ENCODE measurements at places on chromosomes 1 and 21.

DNA sequence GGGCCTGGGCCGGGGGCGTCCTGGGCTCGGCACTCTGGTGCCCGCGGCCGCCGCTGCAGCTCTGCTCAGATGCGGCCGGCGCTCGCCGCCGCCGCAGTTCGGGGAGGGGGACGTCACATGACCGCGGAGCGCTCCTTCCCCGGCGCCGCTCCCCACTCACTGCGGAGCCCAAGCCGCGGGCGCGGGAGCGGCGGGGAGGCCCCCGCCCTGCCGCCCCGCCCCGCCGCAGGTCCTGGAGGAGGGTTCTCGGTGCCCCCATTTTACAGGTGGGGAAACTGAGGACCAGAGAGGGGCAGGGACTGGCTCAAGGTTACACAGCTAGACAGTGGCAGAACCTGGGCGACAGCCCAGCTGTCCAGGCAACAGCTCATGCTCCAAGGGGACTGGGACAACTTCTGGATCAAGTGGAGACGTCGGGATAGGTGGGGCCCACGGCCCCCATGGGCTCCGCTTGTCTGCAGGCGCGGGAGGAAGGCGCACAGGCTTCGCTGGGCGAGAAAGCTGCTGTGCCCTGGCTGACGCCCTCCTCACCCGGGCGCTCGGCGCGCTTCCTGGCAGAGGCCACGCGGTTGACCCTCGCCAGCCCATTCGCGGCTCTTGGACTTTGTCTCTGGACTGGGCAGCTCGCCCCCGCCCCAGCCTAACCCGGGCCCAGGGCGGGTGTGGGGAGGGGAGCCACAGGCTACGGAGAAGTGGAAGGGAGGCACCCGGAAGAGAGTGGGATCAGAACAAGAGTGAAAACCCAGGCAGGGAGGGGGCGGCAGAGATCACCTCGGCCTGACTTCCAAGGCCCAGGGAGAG lies at the start of gene RAP1GAP:
Gene RAP1GAP (minus strand): TSS at position 100 of the 801 bp plus-strand sequence. CDS start 49,325 bp downstream, outside the sequence.
- peak; percentile 19 for DNase-seq

DNA sequence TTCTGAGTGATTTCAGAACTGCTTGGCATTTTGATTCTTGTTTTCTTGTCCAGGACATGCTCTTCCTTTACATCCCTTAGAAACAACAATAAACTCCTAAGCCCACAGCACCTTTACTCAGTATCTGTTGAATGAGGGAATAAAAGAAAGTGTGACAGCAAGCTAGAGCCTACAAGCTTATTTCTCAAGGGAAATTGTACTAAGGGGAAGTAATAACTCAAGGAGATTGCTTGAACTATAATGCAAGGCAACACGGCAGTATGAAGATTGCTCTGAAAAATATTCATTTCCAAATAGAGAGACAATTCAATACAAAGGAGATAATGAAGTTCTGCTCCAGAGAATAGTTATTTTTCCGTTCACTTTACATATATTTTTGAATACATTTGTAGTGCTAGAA lies 6.5 kb downstream of the OR6P1 start:
- no peak for DNase-seq

- DNase-seq, result no peak
These were observed 18.7 kb downstream of the CLSTN1 start for GRCh38 chr1:9805006-9805508.

DNA sequence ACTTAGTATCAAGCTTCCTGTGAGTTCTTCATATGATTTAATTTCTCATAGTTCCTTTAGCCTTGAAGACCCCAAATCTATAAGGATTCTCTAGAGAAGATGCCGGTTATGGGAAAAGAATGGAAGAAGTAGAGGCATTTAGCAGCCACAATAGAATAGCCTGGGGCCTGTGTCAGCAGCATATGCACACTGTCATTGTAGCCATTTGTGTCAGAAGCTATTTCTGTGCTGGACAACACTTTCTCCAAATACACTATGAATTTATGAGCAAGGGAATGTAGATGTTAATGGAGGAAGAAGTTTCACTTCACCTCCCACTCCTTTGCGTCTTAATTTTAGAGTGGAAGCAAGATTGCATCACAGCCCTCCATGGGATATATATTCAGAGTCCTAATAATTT lies 17.4 kb downstream of the JAM2 start:
- DNase-seq, result no peak

- no peak for DNase-seq
These were observed 1.7 kb downstream of the ANGPTL3 start for GRCh38 chr1:62599044-62599443.

DNA sequence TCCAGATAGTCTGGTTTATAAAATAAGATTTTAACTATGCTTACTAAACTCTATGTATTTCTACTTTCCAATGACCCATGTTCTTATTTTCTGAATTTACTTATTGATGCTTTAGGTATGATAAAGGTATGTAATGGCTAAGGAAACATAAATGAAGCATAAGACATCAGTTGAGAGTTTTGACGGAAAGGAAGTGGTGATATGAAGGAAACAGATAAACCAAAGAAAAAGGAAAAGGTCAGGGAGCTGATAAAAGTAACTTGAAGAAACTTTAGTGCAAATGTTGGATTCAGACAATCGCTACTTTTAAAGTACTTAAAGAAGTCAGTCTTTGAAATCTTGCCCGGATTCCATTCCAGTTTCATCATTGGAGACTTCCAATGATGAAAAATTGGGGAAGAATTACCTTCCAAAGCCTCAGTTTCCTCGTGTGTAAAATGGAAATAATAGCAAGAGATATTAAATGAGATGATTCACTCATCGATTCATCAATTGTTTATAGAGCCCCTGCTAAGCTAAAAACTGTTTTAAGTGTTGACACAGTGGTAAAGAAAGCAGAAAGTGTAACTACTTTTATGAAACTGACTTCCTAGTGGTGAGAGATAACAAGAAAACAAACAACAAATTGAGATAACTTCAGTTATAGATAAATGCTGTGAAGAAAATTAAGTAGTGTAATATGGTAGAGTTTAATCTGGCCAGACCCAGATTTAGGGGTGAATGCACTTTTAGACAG lies 10.6 kb downstream of the PTPRC start:
- no peak for DNase-seq

- DNase-seq, result no peak
These were observed 96.1 kb upstream of the OLIG2 start for GRCh38 chr21:32929633-32930038.

DNA sequence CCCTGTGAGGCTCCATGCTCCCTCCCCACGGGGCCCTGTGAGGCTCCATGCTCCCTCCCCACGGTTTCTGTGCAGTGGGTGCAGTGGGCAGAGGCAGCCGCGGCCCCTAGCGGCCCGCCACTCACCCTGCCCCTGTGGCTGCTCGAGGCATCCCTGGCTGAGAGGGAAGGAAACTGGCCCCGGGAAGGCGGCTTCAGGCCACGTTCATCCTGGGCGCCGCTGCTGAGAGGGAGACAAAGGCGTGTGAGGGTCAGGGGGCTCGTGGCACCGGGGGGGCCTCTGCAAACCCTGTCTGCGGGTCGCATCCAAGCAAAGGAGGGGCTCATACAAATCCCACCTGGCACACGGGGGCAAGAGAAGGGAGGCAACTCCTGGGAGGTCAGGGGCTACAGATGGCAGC lies 8.5 kb downstream of the CFAP410 start:
- DNase-seq, result no peak

DNA sequence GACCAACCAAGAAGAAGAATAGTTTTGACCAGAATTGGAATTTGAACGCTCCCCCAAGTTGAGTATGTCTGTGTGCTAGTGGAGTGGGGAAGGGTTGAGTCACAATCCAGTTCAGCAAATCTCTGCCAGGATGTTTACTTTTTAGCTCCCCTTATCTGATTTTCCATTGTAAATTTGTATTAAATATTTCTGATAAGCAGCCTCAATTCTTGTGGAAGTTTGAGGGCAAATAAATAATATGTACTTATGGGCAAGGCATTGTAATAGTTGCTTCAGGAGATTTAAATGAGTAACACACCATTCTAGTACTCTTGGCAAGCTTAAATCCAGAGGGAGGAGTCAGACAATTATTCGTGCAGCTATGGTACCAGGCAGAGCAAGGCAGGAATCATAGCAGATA lies 14.4 kb downstream of the CXADR start:
- no peak for DNase-seq

- no peak for DNase-seq
These were observed 115.7 kb upstream of the ATP1A1 start for GRCh38 chr1:116257341-116257767.

- DNase-seq, result peak; percentile 81
These were observed 83.5 kb downstream of the INTS7 start for GRCh38 chr1:211951856-211952255.

GRCh38 chr1:200153277-200154055 lies 126.0 kb downstream of the NR5A2 start:
- no peak for DNase-seq

DNA sequence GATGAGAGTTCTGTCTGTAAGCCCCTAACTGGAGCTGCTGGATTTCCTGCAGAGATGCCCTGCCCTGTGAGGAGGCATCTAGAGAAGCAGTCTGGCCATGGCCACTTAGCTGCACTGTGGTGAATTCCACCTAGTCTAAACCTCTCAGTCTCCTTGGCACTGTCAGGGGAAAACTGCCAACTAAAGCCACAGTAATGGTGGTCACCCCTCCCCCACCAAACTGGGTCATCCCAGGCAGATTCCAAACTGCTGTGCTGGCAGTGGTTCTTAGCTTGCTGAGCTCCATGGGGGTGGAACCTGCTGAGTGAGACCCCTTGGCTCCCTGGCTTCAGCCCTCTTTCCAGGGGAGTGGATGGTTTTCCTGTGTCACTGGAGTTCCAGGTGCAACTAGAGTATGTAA lies 740.6 kb downstream of the RWDD3 start:
- peak; percentile 69 for DNase-seq

DNA sequence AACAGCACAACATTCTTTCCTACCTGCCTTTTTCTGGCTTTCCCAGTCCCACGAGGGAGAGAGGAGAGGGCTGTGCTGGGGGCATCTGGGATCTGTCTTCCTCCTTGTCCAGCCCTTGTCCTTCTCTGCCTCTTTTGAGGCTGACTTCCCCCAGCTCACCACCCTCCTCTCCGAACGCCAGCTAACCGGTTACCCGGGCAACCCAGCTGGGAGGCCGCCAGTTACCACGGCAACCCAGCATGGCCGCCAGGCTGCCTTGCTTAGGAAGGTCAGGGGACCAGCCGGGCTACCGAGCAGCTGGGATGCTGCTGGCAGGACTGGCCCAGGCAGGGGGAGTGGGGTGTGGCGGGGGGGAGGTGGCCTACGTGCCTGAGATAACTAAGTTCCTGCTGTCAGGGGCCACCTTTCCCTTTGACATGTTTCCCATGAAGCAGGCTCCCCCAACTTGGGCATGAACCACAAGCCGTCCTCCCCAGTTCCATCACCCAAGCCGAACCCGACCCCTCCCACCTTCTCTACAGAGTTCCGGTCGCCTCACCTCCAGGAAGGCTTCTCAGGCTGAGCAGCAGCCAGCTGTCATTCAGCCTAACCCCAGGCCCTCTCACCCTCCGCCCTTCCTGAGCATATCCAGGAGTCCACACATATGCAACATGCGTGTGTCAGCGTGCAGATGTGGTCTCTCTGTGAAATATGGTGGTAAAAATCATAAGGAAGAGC lies 8.7 kb downstream of the PLEKHA6 start:
- DNase-seq, result no peak

GRCh38 chr1:91801496-91802115 lies 84.3 kb downstream of the TGFBR3 start:
- no peak for DNase-seq

DNA sequence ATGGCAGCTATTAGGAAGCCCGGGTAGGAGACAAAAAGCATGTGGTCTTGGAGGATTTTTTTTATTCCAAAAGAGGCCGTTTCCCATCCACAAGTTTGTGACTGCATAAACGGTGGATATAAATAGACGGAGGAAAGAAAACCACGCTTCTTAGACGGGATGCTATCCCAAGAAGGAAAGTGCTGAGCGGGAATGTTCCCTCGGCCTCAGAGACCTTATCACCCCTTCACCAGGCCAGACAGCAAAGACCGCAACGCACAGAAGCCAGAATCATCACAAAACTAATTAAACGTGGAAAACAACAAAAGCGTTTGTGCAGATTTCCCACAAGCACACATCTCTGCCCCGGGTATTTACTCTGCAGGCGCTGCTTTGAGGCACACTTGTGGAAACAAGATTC lies 43.2 kb downstream of the HLCS start:
- no peak for DNase-seq

- peak; percentile 64 for DNase-seq
These were observed 35.1 kb upstream of the ERRFI1 start for GRCh38 chr1:8061210-8061609.

DNA sequence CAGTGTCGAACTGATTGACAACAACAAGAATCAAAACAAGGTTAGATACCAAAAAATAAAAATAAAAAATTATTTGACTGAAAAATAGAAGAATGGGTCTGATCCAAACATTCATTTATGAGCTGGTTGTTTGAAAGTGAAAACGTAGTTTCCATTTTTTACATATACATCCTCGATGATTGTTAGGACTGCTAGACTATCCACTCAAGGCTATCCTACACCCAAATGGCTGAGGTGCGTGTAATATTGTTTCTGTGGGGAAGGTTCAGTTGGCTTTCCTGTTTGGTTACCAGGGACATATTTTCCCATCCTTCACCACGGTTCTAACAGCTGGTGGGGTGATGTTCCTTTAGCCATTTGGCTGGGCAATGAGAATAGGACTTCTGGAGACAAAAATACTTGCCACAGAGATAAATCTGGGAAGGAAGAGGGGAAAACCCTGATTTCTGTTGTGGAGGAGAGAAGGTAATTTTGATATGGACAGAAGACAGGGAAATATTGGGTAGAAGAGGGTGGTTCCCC lies 66.3 kb downstream of the MAP3K7CL start:
- no peak for DNase-seq

DNA sequence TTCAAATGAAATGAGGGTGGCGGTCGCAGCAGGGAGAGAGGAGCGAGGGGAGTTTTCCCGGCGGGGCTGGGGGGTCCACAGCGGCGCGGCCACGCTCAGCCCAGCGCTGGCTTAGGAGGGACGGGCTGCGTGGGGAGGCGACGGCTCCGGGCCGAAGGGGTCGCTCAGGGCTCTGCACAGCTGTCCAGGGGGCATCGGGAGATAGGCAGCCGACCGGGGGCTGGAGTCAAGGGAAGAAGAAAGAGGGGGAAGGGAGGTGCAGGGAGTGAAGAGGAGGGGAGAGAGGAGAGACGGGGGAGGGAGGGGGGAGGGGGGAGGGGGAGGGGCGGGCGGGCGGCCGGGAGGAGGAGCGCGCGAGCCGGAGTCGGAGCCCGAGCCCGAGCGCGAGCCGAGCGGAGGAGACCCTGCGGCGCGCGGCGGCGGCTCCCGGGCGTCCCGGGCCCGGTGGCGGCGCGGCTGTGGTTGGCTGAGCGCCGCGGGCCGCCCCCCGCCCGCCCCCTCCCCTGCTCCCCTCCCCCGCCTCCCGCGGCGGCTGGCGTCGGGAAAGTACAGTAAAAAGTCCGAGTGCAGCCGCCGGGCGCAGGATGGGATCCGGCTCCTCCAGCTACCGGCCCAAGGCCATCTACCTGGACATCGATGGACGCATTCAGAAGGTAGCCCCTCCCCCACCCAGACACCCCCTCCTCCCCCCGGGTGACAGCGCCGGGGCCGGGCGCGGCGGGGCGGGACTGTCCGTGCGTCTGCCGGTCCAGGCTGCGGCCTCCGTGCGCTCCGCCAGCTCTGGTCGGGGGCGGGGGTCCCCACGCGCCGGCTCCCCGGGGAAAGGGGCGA lies at the start of gene PDE9A:
Gene PDE9A (plus strand): TSS at position 391 of the 831 bp plus-strand sequence. CDS start 194 bp downstream, at position 585.
- no peak for DNase-seq

Measured in ACHN (cell line).